ENCODE measurements at places on chromosomes 12 and 14.

- DNase-seq, result no peak
Observed at GRCh38 chr14:50619569-50620141, 48.5 kb downstream of the SAV1 start.

DNA sequence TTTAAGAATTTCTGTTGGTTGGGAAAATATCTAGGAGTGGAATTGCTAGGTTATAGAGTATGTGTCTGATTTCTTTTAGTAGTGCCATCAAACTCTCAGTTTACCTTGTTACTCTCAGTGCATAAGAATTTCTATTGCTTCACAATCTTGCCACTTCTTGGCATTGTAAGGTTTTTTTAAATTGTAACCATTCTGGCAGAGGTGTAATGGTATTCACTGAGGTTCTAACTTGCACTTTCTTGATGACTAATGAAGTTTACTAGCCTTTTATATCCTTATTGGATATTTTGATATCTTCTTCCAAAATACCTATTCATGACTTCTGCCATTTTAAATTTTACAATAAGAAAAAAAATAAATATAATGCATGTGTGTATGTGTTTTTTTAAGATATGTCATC lies 478.0 kb downstream of the NAV3 start:
- DNase-seq, result no peak

DNA sequence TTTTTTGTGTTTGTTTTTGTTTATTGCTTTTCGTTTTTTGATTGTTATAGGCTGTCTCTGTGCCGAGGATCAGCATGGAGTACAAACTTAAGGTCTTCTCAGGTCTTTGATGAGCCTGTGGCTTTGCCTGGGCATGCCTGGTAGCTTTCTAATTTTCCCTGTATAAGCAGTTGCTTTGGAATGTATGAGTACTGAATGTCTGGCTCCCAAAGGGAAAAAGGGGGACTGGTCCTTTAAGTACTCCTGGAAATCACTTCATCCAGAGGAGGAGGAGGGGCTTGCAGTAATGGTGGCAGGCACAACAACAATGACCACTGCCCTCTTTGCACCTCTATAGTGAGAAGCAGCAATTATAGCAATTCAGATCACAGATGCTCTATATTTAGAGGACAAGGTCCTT lies 67.6 kb upstream of the TTC7B start:
- DNase-seq, result no peak

DNA sequence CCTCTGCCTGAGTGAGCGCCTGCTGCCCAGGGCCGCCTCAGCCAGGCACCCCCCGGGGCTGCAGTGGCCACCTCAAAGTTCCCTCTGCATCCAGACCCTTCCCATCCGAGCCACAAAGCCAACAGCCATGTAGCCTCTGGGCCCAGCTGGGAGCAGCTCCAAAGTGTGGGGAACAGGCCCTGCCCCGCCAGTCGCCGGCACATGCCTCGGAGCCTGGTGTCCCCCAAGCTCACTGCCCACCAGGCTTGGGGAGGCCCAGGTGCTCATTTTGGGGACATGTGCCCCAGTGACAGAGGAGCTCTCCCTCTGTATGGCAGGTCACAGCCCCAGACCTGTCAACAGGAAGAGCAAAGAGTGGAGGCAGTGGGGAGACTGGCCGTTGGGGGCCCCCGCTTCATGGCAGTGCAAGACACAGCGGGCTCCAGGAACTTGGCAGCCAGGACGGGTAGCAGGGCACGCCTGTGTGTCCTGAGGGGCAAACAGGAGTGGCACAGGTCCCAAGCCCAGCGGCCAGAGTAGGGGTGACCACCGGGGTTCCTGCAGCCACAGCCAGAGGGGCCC lies 29.9 kb downstream of the JAG2 start:
- DNase-seq, result no peak

- DNase-seq, result no peak
Observed at GRCh38 chr12:2386566-2386965, 333.8 kb downstream of the CACNA1C start.

GRCh38 chr12:32448586-32448985 lies 49.2 kb downstream of the FGD4 start:
- no peak for DNase-seq

- no peak for DNase-seq
Observed at GRCh38 chr12:14111230-14111865, 129.9 kb upstream of the GRIN2B start.

DNA sequence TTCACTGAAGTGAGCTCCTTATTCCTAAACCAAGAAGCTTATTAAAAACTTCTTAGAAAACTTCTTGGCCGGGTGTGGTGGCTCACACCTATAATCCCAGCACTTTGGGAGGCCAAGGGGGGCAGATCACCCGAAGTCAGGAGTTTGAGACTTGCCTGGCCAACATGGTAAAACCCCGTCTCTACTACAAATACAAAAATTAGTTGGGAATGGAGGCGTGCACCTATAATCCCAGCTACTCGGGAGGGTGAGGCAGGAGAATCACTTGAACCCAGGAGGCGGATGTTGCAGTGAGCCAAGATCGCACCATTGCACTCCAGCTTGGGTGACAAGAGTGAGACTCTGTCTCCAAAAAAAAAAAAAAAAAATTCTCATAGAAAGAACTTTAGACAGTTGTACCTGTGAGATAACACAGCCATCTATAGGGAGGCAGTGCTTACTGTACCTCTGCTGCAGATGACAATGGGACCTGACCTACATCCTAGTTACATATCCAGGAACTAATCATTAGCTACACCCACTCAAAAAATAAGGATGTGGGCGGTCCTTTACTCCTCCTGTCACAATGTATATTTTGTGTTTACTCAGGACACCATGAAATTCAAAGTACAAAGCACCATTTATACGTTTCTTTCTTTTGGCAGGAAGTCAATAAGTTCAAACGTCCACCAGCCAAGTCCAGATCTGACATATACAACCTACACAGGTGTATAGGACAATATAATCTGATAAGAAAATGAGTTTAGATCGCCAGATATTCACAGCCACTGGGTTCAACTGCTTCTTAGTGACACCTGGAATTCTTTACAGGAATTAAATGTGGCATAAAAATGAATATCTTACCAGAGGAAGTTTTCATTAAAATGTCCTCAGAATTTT lies 14.9 kb downstream of the STXBP6 start:
- no peak for DNase-seq

GRCh38 chr14:104795781-104796686 lies 486 bp upstream of the AKT1 start:
- peak; percentile 50 for DNase-seq

- DNase-seq, result no peak
Observed at GRCh38 chr12:18479256-18479655, 217.9 kb downstream of the PIK3C2G start.

DNA sequence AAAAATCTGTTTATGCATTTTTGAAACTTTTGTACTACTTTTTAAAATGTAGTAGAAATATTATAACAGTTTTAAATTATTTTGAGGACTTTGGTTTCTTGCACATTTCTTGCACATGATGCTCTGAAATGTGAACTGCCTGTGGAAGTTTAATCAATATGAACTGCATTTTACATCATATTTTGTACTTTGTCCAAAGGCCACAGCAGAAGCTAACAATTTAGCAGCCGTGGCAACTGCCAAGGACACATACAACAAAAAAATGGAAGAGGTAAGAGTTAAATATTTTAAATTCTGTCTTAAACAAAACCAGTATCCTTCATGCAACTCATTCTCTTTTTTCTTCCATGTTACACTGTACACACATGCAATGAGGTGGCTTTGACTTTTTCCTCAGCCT lies 45.1 kb downstream of the SAV1 start:
- no peak for DNase-seq

DNA sequence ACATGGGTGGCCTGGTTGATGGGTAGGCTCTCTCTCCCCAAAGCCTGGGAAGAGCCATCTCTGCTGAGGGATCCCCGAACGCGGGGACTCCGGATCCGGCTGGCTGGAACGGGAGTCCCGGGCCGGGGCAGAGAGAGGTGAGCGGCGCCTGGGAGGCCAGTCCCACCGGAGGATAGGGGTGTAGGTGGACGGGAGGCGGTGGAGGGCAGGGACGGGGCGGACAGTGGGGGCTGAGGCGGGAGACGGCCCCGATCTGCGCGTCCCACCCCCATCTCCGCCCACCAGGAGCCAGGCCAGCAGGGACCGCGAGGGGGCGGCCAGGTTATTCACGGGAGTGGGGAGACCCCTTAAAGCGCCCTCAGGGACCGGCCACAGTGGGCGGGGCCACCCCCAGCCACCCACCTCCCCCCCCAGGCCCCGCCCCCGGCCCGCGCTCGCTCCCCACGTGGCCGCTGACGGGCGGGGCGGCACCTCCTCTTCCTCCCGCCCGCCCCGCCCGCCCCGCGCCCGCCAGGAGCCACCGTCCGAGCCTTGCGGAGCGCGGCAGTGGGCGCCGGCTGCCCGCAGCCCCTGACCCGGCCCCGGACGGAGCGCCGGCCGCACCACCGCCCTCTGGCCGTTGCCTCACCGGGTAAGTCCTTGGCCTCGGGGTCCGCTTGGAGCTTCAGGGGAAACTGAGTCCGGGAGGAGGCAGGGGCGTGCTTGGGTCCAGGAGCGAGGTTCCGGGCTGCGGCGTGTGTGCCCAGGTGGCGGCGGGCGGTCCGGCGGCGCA lies at the start of gene INF2:
TSS of gene INF2 (plus strand) at position 510 of the 772 bp plus-strand sequence. CDS start 11,748 bp downstream, outside the sequence.
- peak; percentile 63 for DNase-seq

- DNase-seq, result no peak
Observed at GRCh38 chr12:122393817-122394216, 28.7 kb downstream of the CLIP1 start.

GRCh38 chr12:130073721-130074120 lies 88.5 kb upstream of the FZD10 start:
- DNase-seq, result no peak

DNA sequence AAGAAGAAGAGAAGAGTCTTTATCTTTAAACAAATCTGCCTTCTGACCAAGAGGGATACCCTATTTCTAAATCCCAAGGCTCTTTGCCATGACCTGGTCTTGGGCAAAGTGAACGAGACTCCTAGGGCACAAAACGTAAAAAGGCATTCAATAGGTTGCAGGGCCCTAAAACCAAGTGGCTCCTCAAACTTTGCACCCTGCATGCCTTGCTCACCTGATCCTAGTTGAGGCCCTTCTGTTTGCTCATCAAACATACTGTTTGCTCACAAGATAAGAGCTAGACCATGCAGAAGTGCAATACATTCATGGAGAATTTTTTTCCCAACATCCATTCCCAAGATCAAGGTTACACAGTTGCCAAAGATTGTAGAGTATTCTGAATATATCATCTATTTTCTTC lies 7.9 kb upstream of the PRH1 start:
- DNase-seq, result no peak

GRCh38 chr14:36070031-36070719 lies 106.3 kb downstream of the PTCSC3 start:
- DNase-seq, result no peak

DNA sequence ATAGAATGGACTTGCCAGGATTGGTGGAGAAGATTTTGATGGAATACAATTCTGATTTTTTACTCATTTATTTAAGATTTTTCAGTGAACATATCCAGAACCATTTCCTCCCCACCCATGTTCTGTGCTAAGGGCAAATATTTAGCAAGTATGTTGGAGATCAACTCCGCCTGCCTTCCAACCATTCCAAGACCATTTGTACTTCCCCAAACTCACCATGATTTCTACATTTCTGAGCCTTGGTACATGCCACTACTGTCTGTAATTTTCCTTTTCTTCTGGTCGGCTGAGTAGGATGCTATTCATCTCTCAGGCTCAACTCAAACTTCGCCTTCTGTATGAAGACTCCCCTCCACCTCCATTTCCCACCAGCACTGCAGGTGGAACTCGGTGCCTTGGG lies 150.6 kb downstream of the NTF3 start:
- DNase-seq, result no peak

DNA sequence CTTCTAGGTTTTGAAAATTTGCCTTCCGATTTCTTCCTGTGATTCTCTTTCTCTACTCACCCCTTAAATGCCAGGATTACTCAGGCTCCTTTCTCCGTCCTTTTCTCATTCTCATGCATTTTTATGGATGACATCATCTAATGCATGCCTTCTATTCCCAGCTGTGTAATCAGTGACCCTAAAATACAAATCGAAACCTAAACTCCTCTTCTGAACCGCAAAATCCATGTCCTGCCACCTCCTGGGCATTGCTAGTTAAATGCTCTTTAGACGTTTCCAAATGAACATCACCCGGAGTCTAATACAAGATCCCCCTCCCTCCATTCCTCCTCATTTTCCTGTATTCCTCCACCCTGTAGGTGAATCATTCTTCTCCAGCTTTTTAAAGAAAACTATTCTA lies 1703.1 kb upstream of the FLRT2 start:
- no peak for DNase-seq

DNA sequence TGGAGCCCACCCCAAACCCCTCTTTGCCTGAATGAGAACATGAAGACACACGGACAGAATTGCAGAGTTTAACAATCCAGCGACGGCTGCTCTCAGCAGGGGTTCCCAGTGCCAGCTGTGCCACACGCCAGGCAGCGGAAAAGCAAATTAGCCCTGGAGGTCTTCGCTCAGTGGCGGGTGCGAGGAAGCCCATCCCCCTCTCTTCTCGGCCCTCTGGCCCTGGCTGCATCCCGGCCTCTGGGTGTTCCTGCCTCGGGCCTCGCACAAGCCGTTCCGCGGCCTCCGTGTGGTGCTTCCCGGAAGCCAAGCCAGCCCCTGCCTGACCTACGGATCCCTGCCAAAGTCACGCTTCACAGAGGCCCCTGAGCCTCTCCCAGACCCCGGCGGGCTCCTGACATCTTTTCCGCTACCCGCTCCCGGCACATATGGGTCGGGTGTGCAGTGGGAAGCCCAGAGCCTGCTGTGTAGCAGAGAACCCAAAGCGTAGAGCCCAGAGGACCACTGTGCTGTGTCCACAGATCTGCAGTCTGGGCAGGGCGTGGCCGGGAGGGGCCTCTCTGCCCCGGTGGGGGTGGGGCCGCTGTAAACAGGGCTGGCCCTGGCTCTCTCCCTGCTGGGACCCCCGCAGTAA lies 70.7 kb upstream of the GALNT9 start:
- DNase-seq, result no peak

- DNase-seq, result no peak
Observed at GRCh38 chr14:81427348-81428058, 27.4 kb upstream of the STON2 start.

DNA sequence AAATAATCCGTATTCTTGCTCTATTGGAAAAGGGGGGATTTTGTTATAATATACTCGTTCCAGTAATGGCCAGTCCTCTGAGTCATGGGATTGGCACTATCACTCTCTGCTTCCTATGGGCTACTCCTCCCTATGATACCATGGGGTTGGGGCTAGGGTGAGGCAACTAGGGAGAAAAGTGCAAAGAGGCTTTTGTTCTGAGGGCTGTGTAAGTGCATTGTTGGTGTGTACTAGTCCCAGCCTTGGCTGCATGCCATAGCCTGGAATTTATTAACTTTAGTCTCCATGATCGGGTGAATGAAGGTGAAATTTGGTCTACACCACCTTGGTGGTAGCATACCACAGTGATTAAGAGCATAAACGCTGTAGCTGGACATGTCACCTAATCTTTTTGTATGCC lies 247.6 kb downstream of the RPAP3 start:
- no peak for DNase-seq
